ENCODE measurements at places on chromosomes 3 and 15.

DNA sequence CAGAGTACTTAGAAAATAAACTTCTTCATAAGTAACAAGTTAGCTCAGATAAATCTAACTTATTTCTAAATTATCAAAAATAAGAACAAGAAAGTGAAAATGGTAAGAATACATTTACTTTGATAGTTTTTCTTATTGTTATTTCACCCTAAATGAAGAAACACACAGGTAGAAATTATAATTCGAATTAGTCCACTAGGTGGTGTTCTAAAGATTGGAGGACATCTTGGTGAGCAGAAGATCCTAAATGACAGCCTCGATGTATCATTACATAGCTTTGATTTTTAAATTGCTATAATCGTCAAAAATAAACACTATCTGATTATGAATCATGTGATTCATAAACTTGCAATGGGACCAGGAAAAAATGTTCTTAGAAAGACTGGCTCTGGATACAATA lies 280.8 kb upstream of the UBE2E2 start:
- no peak for DNase-seq

- DNase-seq = no peak
Observed at GRCh38 chr3:45112939-45113338, 33.2 kb downstream of the CDCP1 start.

GRCh38 chr3:79910337-79910736 lies 142.5 kb upstream of the ROBO1 start:
- no peak for DNase-seq

GRCh38 chr3:191549357-191549756 lies 88.4 kb downstream of the PYDC2 start:
- DNase-seq = no peak

DNA sequence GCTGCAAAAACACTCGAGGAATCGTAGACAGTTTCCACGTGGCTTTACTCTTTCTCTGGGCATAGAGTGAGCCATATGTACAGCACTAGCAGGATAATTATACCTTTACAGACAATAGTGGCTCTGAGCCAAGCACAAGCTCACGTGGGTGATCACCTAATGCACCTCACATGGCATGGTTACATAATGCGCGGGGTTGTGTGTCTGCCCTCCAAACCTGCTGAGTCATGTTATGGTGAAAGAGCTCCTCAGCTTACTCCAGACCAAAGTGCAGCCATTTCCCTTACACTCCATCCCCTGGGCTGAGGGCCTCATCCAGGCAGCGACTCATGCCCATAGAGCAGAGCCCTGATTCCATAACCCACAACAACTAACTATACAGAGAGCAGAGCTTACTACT lies 1458.4 kb upstream of the CADM2 start:
- peak; percentile 18 for DNase-seq

DNA sequence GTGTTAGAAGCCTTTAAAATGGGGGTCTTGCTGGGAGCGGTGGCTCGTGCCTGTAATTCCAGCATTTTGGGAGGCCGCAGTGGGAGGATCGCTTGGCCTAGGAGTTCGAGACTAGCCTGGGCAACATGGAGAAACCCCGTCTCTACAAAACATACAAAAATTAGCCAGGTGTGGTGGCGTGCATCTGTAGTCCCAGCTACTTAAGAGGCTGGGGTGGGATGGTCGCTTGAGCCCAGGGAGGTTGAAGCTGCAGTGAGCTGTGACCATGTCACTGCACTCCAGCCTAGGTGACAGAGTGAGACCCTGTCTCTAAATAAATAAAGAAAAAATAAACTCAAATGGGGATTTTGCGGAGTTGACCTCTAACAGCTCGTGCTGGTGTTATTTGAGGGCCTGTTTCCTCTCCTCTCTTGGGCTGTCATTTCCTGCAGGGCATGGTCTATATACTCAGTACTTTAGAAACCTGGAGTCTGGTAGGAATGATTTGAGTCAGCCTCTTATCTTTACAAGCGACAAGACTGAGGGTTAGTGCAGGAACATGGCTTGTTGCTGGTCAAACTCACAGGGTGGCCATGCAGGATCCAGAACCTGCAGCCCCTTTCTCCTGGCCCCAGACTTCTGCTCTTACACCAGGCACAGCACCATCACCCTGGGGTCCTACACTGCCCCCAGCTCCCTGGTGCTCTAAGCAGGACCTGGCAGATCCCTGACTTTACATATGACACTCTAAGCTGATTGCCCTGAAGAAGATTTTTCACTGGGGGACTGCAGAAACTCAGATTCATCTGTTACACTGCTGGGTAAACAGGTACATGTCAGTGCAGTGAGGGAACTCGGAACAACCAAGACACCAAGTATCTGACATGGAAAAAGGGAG lies 15.1 kb downstream of the EHD4 start:
- no peak for DNase-seq

- no peak for DNase-seq
Observed at GRCh38 chr15:35305946-35306345, 220.9 kb upstream of the NANOGP8 start.

Measured in D341Med (cell line).